ENCODE measurements at places on chromosomes 7 and 10.

- no peak for DNase-seq
Observed at GRCh38 chr7:158127241-158127640, 460.4 kb downstream of the PTPRN2 start.

GRCh38 chr7:102064361-102065025, 222.2 kb upstream of the SH2B2 start:
- peak; percentile 88 for DNase-seq

DNA sequence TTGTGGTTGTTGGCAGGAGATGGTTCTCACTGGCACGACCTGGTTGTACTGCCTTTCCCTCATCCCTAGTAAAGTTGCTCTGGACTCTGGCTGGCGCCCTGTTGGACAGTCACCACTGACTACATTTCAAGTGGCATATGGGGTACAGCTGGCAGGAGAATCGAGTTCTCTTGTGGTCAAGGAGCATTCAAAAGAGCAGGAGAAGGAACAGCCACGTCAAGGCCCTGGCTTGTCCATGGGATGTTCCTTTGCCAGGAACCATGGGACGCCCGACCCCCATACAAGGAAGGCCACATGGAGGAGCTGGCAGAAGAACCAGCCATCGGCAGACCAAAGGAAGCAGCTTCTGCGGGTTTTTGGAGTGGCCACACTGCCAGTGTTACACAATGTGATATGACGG, 87.0 kb upstream of the SLC25A13 start:
- no peak for DNase-seq

- no peak for DNase-seq
Observed at GRCh38 chr10:61797304-61798153, 104.0 kb upstream of the ARID5B start.

GRCh38 chr7:55508221-55509011, 63.9 kb downstream of the VOPP1 start:
- peak; percentile 83 for DNase-seq

- no peak for DNase-seq
Observed at GRCh38 chr10:76444034-76444800, 1012.8 kb downstream of the LRMDA start.

- DNase-seq = no peak
Observed at GRCh38 chr10:5196702-5197113, at the start of gene AKR1C4. Gene AKR1C4 (plus strand): TSS chr10:5196837. CDS start chr10:5196868, 31 bp downstream.

GRCh38 chr10:124205432-124205831, 112.0 kb upstream of the CHST15 start:
- DNase-seq = no peak

GRCh38 chr7:36210291-36210922, 57.4 kb downstream of the EEPD1 start:
- DNase-seq = no peak

Measured in inflammatory macrophage treated with lipopolysaccharide for 1 hour (primary cell).